ENCODE measurements at places on chromosomes 3 and 15.

GRCh38 chr3:141110322-141110721 is 59.2 kb downstream of the SPSB4 start:
- no peak for DNase-seq

DNA sequence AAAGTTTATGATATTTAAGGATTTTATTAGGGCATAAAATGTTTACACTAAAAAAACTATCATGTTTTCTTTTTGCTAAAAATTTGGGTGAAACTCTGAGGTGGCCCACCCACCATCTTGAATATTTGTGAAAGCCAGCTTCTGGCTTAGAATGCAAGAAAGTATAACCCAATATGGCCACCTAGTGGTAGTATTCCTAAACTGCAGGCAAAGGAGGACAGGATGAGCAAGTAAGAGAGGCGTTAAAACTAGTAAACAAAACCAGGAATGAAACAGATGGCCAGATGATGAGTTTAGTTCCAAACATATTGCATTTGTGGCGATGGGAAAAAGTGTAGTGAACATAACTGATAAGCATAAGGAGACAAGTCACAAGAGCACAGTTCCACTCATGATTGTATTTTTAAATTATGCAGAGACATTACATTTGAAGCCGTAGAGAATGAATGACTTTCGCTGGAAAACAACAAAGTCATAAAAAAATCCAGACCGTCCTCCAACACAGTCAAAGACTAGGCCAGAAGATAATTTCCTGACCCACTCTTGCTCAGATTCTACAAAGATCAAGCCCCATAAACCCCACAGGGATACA is 103.3 kb upstream of the PRTG start:
- peak; percentile 13 for DNase-seq

GRCh38 chr3:173699353-173699752 is 301.8 kb downstream of the NLGN1 start:
- no peak for DNase-seq

GRCh38 chr15:63059075-63059474 is 16.5 kb downstream of the TPM1 start:
- DNase-seq: no peak

DNA sequence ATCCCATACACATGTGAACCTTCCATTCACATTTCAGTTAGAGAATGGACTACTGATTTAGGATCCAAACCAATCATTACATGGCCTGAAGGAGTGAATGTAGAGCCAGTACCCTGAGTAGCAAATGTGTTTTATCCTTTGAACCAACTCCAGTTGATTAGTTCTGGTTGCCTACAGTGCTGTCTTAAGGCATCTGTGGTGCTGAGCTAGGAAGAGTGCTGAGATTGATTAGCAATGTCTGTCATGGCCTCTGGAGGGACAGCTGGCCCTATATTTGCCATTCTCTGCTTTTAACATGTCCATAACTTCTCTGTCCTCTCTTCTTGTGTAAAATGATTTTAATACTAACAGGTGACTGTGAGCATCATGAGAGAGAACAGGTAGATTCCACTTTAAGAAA is 11.1 kb downstream of the LRTM1 start:
- no peak for DNase-seq

GRCh38 chr3:127103080-127103479 is 89.9 kb upstream of the PRR23E start:
- no peak for DNase-seq
